ENCODE measurements at places on chromosomes 7 and 10. TPM values are rescaled to one million over a fixed set of nuclear protein-coding genes. Genes with fewer than 3 reads are reported as not detected.

- DNase-seq: peak; percentile 41
These were observed 777 bp downstream of the BICC1 start for GRCh38 chr10:58513188-58514110.

- DNase-seq: no peak
These were observed 37.7 kb upstream of the ZNF32 start for GRCh38 chr10:43686414-43686813.

- DNase-seq: no peak
These were observed 48.8 kb downstream of the GOLGA7B start for GRCh38 chr10:97898429-97898828.

- DNase-seq: peak; percentile 62
These were observed 8.9 kb downstream of the FBXL13 start for GRCh38 chr7:103065667-103066066.

- DNase-seq: peak; percentile 87
These were observed 4.6 kb downstream of the BMI1 start for GRCh38 chr10:22325272-22326144.

GRCh38 chr10:132224343-132225072, 37.8 kb downstream of the DPYSL4 start:
- no peak for DNase-seq

The RFC2 gene
- 79.4 TPM for total RNA-seq

The CAMK2B gene
- 0.44 TPM for total RNA-seq

The CCDC172 gene
- total RNA-seq: 3.0 TPM

Data from WTC11 (cell line).